ENCODE measurements at places on chromosomes 3 and 15. TPM values are rescaled to one million over a fixed set of nuclear protein-coding genes. Genes with fewer than 3 reads are reported as not detected.

DNA sequence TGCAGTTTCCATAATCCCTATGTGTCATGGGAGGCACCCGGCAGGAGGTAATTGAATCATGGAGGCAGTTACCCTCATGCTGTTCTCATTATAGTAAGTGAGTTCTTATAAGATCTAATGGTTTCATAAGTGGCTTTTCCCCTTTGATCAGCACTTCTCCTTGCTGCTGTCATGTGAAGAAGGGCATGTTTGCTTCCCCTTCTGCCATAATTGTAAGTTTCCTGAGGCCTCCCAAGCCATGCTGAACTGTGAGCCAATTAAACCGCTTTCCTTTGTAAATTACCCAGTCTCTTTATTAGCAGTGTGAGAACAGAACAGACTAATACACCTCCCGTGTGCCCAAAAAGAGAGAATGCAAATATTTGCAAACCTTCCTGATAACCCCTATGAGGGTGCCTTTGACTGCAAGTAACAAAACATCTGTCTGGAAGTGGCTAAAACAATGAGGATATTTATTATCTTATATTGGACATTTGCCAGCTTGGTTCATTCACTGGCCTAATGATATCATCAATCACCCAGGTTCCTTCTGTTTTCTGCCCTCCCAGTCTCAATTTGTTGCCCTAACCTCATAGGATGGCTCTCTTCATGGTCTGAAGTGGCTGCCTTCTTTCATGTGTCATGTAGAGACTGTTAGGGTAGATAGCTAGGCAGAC is 68.7 kb downstream of the BHLHE40 start:
- DNase-seq: no peak

DNA sequence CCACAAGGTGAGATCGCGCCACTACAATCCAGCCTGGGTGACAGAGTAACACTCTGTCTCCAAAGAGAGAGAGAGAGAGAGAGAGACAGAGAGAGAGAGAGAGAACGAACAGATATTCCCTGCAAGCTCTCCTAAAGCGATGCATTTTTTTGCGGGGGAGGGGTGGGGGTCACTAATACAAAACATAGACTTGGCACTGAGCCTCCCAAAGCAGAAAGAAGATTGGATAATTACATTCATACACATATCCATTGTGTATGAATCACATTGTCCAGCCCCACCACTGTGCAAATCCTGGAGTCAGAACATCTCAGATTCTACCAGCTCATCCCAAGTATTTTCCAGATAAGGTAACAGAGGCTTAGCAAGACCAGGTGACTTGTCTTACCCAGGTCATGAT is 459.9 kb downstream of the MAGI1 start:
- no peak for DNase-seq

GPR27 gene
- 7.3 TPM for total RNA-seq

PIAS1 gene
- 29.9 TPM for total RNA-seq

ACTC1 gene
- 13,225 TPM for total RNA-seq
